Activated naive CD4-positive, alpha-beta T cell treated with anti-CD3 and anti-CD28 coated beads, Interleukin-2, amount 10 ng/mL, durations not matched to agents 7 days and 5 days (primary cell): ENCODE measurements at places on chromosomes 13 and 19.

- no peak for DNase-seq
Measured at GRCh38 chr19:50449236-50449899, 16.7 kb downstream of the MYBPC2 start.

- DNase-seq: peak; percentile 23
Measured at GRCh38 chr19:8973501-8974091, 36.6 kb downstream of the MUC16 start.

GRCh38 chr19:50794074-50794875 is 4.1 kb downstream of the ACP4 start:
- no peak for DNase-seq

DNA sequence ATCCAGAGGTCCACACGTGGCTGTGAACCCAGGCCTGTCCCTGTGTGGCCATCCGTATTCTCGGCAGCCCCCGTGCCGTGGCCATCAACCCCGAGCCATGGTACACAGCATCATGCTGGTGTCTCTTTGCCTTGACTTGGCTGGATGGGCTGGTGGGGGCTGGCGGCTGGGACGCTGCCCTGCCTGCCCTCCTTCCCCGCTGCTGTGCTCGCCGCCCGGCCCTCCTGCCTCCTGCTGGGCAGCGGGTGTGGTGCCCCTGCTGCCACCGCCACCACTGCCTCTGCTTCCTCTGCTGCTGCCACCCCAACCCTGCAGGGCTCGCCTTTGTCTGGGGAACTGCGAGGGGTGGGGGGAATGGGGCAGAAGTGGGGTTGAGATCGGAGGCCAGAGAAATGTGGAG is 19.7 kb upstream of the EHD2 start:
- no peak for DNase-seq

- no peak for DNase-seq
Measured at GRCh38 chr19:53824134-53824611, at the start of gene NLRP12. TSS of gene NLRP12 (minus strand) at chr19:53824314. CDS start at chr19:53824174, 140 bp downstream.

GRCh38 chr13:111961236-111961635 is 105.7 kb upstream of the SOX1 start:
- no peak for DNase-seq

DNA sequence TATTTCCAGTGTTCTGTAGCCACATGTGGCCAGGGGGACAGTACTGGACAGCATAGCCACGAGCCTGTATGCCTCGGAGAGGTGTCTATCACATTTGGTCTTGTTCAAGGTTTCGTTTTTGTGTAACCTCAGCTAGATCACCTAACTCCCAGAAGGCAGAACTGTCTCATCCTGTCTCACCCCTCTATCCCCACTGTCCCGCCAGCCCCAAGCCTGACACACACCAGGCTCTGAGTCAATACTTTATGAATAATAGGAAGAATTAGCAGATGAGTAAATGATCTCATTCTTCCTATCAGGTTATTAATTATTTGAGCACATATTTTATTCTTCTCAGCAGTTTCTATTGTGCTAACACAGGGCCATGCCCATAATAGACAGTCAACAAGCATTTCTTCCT is 132.2 kb downstream of the NUFIP1 start:
- DNase-seq: no peak

DNA sequence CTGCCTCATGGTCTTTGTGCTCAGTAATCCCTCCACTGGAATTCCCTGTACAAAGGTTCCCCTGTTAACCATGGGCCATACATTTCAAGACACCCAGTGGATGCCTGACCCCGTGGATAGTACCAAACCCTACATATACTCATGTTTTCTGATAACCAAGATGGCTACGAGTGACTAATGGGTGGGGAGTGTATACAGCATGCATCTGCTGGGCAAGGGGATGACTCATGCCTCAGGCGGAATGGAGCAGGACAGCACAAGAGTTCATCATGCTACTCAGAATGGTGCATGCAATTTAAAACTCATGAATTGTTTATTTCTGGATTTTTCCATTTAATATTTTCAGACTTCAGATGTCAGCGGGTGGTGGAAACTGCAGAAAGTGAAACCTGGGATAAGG is 13.3 kb upstream of the FGF9 start:
- DNase-seq: no peak

GRCh38 chr13:28568286-28568685 is 73.4 kb upstream of the FLT1 start:
- no peak for DNase-seq

GRCh38 chr13:110485604-110486003 is 75.9 kb downstream of the RAB20 start:
- no peak for DNase-seq

DNA sequence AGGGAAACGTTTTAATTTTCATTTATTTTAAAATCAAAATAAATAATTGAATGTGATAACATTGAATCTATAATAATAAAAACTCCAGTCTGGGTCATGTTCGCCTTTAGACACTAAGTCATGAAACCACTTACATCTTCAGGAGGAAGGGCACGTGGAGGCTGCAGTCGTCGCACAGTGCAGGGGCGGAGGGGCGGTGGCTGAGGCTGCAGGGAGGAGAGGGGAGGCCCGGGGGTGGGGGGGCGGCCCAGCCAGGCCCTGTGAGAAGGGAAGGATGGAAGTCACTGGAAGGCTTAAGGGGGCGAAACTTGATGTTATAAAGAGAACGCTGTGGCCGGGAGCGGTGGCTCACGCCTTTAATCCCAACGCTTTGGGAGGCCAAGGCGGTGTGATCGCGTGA is 14.9 kb upstream of the LATS2 start:
- no peak for DNase-seq

DNA sequence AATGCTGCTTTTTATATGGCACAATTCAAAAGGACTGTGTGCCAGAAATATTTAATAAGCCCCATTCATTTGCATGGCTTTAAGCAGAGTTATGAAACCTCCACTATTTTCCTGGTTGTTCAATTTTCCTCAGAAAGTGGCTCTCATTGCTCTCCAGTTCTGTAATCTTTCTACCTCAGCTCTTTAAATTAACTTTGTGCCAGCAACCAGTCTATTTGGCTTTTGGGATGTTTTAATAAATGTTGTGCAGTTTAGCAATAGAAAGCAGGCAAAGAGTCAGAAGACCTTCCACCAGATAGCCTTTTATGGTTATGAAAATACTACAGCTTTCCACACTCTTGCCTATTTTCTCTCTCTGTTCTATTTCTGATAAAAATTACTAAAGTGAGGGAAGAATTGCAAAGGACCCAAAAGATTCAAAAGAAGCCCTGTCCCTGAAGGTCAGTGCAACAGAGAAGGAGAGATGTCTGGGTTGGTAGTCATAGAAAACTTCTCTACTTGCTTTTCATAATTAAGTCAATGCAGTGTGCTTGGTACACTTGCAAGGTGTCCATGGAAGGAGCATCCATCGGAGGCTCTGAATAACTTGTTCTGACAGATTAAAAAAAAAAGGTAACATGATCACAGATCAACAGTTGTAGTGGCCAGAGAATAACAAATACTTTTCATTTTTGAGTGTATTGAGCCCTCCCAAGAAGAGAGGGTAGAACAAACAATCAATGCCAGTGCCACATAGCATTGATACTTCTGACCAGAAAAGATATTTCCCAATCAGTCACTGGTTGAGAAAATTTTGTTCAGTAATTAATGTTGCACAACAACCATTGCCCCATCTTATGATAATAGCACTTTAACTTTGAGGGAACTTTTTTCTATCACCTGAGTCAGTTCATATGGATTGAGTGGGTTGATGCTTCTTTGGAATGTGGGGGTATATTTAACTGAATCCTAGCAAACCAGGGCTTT is 48.4 kb upstream of the SPRY2 start:
- DNase-seq: no peak

DNA sequence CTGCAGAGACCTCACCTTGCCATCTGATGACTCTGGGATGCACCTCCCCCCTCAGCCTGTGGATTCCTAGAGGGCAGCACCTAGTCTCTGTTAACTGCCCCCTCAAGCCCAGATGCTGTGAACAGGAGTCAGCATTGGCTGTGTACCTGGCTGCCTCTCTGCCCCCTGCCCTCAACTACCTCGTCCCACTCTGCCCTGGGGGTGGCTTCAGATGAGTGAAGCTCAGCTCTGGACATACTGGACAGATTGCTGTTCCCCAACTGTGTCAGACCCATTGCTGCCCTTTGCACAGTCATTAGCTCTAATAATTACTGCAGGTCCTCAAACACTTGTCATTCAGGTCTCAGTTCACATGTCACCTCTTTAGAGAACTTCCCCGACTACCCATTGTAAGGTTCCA is 182.1 kb upstream of the TSHZ3 start:
- DNase-seq: no peak

DNA sequence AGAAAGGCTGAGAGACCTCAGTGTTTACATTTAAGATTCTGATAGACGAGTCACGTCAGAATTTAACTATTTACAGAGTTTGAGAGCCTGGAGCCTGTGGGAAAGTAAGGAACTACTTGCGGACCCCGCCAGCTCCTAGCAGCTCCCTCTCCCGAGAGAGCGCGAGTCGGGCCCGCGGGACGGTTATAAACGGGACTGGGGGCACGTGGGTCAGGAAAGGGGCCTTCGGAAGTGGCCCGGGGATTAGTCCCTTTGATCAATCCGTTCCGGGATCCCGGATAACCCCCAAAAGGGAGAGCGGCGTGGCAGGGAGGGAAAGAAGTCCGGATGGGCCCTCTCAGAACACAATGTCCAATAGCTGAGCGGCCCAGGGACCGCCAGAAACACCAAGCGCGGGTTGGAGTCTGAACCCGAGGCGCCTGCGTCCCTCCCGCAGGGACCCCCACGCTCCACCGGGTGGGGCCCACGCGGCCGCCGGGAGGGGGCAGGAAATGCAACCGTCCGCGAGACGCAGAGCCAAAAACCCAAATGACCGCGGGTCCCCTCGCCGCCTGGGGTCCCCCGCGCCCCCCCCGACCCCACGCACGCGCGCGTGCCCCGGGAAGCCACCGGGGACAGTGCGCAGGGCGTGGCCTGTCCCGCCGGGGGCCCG is 3.6 kb downstream of the ZIC5 start:
- DNase-seq: no peak

- DNase-seq: no peak
Measured at GRCh38 chr13:21289475-21289874, 113.0 kb downstream of the MRPL57 start.

DNA sequence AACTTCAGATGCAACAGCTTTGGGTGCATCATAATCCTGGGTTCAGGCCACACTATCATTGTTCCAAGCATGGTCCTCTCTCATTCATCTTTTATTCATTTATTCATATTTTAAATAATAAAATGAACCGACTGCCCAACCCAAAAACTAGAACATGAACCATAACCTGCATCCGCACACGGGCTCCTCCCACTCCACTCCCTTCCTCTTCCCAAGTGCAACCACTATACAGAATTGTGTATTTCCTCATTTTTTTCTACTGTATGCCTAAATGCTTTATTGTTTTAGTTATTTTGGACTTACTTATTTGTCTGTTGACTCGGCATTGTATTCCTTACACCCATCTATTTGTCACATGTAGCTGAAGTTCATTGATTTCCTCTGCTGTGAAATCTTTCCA is 30.7 kb upstream of the POMP start:
- no peak for DNase-seq

DNA sequence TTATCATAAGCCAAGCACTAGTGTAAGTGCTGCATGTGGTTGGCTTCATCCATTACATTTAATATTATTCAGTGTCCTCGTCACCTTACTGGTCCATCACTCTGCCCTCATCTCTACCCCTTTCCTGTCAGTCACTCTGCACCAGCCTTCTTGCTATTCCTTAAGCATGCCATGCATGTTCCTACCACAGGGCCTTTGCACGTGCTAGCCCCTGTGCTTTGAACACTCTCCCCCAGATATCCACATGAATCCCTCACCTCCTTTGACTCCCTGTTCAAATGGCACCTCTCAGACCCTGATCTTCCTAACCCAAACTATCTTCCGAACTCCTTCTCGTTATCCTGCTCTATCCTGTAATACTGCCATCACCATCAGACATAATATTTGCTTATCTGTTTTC is 3.2 kb upstream of the RELB start:
- DNase-seq: no peak

DNA sequence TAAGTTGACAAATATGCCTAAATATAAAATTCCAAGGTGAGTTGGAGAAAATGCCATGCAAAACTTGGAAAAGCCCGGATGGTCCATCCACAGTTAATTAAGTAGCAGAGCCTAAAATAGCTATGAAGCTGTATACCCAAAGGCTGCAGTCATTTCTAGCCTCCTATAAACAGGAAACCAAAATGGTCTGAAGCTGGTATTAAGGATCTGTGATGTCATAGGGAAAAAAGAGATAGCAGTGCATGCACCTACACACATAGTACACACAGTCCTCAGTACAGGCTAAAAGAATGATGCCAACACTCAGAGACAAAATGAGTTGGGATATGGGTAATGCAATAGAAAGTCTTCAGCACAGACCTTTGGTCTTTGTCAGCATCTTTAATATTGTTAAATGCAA is 736.9 kb downstream of the EFNB2 start:
- no peak for DNase-seq

- no peak for DNase-seq
Measured at GRCh38 chr13:27601803-27602202, 18.5 kb downstream of the LNX2 start.

GRCh38 chr13:43879755-43880181 is at the start of gene LACC1:
TSS of gene LACC1 (plus strand) at chr13:43879904. CDS start at chr13:43880986, 1,082 bp downstream.
- peak; percentile 57 for DNase-seq

- no peak for DNase-seq
Measured at GRCh38 chr19:16736709-16737108, 17.1 kb downstream of the NWD1 start.

DNA sequence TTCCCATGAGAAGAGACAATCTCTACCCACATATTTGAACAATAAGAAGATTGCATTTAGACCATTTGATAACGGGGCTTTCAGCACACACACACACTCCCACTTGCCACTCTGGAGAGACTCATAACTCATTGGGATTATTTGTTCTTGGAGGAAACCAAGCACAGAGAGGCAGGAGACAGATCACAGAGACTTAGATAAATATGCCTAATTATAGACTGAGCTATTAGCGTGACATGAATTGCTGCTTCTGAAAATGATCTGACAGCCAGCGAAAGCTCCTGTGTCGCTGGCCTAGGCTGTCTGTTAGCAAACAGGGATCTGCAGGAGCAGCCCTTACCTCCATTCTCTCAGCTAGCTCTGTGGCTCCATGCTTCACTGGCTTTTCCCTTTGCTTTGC is 111.4 kb downstream of the CCNA1 start:
- no peak for DNase-seq

DNA sequence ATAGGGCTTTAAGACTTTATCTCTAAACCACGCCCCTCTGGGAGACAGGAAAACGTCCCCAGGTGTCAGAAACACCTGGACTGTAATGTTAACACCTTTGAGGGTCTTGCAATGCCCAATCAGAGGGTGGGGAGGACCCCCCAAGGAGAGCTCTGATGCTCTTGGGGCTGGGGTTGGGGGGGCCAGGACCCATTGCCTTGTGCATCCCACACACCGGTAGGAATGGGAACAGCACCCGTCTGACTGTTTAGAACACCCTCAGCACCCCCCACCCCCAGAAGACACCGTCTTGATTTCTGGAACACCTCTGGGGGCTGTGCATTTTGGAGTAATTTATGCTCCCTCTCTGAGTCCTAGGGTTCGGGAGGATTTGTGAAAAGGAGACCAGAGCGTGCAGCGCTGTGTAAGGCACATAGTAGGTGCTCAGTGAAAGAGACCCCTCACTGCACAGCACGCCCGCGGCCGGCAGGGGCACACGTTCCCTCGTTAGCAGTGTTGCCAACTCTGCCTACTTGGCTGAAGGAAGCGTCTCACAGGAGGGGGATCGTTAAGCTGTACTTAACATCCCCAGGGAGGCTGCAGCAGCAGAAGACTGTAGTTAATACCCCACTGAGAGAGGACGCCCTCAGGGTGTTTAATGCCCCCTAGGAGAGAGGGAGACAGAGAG is 2.8 kb upstream of the ERFL start:
- no peak for DNase-seq

- DNase-seq: no peak
Measured at GRCh38 chr13:94968757-94969086, 256.4 kb upstream of the SOX21 start.
